ENCODE measurements at places on chromosomes 1 and 21. TPM values are rescaled to one million over a fixed set of nuclear protein-coding genes. Genes with fewer than 3 reads are reported as not detected.

AADACL3 gene
- not detected for total RNA-seq

SLC39A1 gene
- total RNA-seq = 104 TPM

RHD gene
- not detected for total RNA-seq

CFHR5 gene
- total RNA-seq = not detected

NGF gene
- not detected for total RNA-seq

SLC16A4 gene
- total RNA-seq = 6.8 TPM

All from epithelial cell of umbilical artery (primary cell).